ENCODE measurements at places on chromosomes 7 and 10.

- DNase-seq: no peak
Observed at GRCh38 chr10:72615970-72616369, 9.9 kb downstream of the MICU1 start.

GRCh38 chr7:99368750-99369389 is 5.7 kb upstream of the ARPC1B start:
- no peak for DNase-seq

GRCh38 chr10:52967806-52968795 is 195.5 kb upstream of the MBL2 start:
- DNase-seq: no peak

GRCh38 chr7:141575164-141575563 is 24.0 kb downstream of the AGK start:
- no peak for DNase-seq

DNA sequence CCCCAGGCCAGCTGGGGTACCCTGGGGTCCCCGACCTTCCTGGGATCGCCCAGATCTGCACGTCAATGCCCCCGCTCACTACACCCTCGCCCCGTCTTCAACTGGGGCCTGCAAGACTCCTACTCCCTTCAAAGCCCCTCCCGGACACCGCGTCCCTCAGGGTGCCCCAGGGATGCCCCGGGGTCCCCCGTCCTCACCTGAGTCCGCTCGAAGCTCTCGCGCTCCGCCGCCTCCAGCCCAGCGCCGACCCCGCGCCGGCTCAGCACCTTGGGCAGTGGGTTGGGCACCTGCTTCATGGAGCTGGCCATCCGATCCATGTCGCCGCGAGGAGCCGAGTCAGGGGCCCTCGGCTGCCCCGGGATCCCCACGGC is at the start of gene HIP1:
Gene HIP1, minus strand, starts transcription at position 338 of the 371 bp plus-strand sequence. Its CDS starts 21 bp downstream, at position 317.
- no peak for DNase-seq

GRCh38 chr7:70693686-70694433 is 438.1 kb upstream of the GALNT17 start:
- DNase-seq: no peak

GRCh38 chr10:48437546-48437945 is 131.1 kb downstream of the MAPK8 start:
- no peak for DNase-seq

DNA sequence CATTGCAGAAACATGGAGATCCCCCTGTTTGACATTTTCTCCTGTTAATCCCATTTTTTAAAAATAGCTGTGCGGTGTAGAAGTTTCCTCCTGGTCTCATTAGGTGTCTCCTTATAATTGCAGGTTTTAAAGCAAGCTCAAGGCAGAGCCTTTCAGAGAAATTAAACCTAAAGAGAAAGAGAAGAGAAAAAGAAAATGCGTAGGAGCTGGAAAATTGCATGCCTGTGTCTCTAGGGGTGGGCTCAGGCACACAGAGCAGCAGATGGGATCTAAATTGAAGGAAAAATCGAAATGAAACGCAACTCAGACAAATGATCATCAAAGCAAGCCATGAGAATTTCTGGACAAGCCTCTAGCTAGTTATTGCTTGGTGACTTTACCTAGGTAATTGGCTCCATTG is 40.1 kb downstream of the GPR26 start:
- DNase-seq: no peak

DNA sequence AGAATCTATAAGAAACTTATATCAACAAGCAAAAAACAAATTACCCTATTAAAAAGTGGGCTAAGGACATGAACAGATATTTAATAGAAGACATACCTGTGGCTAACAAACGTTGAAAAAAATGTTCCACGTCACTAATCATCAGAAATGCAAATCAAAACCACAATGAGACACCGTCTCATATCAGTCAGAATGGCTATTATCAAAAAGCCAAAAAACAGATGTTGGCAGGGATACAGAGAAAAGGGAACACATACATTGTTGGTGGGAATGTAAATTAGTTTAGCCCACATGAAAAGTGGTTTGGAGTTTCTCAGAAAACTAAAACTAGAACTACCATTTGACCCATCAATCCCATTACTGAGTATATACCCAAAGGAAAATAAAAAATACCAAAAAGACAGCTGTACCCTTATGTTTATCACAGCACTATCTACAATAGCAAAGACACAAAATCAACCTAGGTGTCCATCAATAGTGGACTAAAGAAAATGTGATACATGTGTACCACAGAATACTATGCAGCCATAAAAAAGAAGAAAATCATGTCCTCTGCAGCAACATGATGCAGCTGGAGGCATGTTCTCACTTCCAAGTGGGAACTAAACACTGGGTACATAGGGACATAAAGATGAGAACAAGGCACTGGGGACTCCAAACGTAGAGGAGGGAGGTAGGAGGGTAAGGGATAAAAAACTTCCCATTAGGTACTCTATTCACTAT is 83.8 kb upstream of the TMEM168 start:
- DNase-seq: no peak

DNA sequence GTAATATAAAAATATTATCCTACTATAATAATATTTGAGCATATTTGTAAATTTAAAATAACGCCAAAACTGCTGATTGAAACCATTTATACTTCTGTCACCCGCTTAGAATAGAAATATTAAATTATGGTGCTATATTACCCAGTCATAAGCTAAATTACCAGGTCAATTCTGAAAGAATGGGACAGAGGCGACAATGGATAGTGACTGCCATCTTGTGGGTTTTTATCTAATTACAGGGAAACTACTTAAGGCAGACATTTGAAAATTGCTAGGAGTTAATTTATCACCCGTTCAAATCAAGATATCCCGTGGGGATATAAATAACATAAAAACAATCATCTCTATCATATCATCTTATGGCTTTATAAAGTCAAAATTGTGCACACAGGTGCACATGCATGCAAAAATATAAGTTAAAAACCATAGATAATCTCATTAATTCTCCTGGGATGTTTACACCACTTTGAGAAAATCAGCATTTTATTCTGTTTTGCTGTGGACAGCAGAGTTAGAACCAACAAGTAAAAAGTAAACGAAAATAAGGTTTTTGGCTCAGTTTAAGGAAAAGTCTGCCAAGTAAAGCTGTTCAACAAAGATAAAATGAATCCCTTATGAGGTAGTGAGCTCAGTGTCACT is 41.3 kb upstream of the HPSE2 start:
- DNase-seq: peak; percentile 3
